Stimulated activated CD8-positive, alpha-beta memory T cell treated with anti-CD3 and anti-CD28 coated beads, Interleukin-7, amount 100 ng/mL, for 1 hour (primary cell): ENCODE measurements at places on chromosomes 5 and 9.

- DNase-seq, result no peak
These were observed 36.2 kb downstream of the SNX18 start for GRCh38 chr5:54553659-54554207.

DNA sequence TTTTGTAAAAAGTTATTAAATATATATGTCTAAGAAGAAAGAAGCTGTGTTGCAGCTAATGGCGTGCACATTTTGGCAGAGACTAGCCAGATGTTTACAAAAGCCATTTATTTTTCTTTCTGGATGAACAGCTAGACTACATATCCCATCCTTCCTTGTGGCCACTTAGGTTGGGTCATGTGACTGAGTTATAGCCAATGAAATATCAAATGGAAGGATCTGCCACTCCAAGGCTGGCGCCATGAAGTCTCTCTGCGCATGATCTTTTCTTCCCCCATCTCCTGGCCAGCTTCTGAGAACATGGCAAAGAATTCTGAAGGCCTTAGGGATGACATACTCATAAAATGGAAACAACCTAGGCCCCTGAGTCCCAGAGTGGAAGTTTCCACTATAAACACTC lies 244.2 kb upstream of the DAB2 start:
- no peak for DNase-seq

DNA sequence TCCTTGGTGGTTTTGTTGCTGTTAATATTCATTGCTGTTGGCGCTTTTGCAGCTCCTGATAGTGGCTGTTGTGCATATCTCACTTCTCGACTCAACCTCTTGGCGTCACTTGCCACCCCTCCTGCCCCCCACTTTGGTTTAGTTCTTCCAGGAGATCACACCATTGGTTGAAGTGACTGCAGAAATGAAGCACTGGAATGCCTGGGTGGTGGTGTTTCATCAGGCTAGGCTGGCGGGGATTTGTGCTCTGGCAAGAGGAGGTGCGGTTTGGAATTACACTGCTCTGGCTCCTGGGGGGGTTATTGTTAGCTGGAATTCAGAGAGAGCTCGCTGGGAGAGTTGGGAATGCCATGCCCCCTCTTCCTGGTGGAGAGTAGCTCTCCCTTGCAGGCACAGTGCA lies 11.5 kb downstream of the PRRC2B start:
- no peak for DNase-seq

GRCh38 chr5:168991311-168991710 lies 309.6 kb downstream of the SLIT3 start:
- DNase-seq, result no peak

- no peak for DNase-seq
These were observed 22.3 kb upstream of the OLFM1 start for GRCh38 chr9:135065151-135065550.

DNA sequence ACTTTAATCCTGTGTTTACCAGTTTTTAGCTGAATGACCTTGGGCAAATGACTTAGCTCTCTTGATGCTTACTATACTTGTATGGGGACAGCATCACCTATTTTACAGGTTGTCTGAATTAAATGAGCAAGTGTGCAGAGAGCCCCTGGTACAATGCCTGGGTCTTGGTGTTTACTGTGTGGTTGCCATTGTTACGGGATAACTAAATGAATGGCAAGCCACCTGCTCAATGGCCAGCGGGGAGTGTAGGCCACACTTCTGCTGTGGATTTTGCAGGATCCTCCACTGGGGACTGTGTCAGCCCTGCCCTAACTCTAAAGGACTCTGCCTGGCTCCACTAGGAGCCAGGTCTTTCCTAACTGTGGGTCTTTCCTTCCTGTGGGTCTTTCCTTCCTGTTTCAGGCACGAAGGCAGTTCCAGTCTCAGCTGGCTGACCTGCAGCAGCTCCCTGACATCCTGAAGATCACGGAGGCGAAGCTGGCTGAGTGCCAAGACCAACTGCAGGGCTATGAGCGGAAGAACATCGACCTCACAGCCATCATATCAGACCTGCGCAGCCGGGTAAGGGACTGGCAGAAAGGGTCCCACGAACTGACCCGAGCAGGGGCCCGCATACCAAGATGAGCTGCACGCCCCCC lies 10.3 kb upstream of the GLE1 start:
- DNase-seq, result no peak

GRCh38 chr5:82721087-82721410 lies 356.1 kb downstream of the TMEM167A start:
- DNase-seq, result no peak

GRCh38 chr5:148454576-148454975 lies 70.8 kb downstream of the FBXO38 start:
- no peak for DNase-seq

- no peak for DNase-seq
These were observed 32.7 kb downstream of the FBXO10 start for GRCh38 chr9:37543468-37543867.

GRCh38 chr5:82509762-82510161 lies 231.6 kb upstream of the RPS23 start:
- no peak for DNase-seq

DNA sequence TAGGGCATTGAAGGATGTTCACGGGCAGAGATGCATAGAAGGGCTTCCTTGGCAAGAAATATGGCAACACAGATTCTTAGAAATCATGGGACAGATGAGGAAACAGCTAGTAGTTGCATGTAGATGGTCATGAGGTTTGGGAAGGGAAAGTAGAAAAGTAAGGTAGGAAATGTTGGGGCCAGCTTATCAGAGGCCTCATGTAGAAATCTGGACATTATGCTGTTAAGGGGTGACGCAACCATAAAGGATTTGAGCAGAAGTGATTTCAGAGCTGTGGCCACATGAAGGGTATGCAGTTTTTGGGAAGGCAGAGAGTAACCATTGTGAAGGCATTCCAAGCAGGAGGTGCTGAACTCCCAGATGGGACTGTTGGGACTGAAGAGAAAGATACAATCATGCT lies 224.0 kb downstream of the ARHGAP26 start:
- DNase-seq, result no peak

- no peak for DNase-seq
These were observed 47.7 kb downstream of the MAPKAP1 start for GRCh38 chr9:125659201-125659840.

GRCh38 chr5:120055858-120056257 lies 408.2 kb upstream of the PRR16 start:
- no peak for DNase-seq

GRCh38 chr9:127494304-127494702 lies 43.0 kb downstream of the LRSAM1 start:
- no peak for DNase-seq

GRCh38 chr9:103660830-103661229 lies 433.3 kb upstream of the SMC2 start:
- DNase-seq, result no peak

DNA sequence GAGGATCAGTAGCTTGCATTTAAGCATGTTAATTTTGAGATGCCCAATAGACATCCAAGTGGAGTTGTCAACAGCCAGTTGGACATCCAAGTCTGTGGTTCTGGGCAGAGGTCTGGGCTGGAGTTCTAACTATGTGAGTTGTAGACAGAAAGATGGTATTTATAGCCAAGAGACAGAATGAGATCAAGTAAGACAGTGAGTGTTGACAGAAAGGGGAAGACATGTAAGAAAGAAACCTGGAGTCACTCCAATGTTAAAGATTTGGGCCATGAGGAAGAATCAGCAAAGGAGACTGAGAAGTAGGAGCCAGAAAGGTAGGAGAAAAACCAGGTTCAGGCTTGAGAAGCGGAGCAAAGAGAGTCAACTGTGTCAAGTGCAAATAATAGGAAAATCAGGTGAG lies 95.5 kb upstream of the PUM3 start:
- no peak for DNase-seq

DNA sequence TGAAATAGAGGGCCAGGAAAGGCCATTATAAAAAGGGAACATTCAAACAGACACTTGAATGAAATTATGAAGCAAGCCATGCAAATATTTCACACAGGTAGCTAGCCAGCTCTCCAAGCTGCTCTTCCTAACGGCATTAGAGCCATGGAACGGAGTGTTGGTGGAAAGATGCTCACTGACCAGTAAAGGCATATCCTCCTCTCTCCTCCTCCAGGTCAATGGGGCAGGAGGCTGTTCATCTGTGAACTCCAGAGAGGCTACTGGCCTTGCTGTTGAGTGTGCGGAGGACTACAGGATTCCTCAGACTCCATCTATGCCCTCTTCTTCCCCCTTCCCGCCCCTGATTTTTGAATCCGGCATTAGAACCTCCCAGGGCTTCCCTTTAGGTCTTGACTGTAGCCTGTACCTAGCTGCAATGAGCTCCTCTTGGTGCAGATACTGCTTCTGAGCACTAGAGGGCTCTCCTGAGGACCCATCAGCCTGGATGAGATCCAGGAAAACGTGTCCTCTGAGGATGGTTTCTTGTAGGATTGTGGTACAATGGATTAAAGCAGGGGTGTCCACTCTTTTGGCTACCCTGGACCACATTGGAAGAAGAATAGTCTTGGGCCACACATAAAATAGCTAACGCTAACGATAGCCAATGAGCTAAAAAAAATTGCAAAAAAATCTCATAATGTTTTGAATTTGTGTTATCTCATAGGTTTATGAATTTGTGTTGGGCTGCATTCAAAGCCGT lies 162.2 kb downstream of the SREK1 start:
- DNase-seq, result no peak

DNA sequence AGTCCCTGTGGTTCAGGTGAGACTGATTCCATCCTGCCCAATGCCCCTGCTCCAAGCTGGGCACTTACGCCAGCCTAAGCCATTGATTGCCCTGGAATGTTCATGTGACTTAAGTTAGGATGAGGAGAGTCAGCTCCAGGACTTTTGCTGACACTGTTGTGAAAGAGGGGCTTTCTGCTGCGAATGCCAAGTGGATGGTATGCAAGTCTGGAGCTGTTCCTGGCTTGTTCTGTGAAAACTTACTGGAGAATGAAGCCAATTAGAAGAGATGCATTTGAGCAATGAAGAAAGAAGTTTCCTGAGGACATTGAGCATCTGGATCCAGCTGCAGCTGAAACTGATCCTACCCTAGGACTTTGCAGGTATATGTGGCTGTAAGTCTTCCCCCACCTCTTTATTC lies 61.2 kb upstream of the ZFR start:
- DNase-seq, result no peak

GRCh38 chr9:123832858-123833650 lies 96.9 kb downstream of the DENND1A start:
- DNase-seq, result no peak
